ENCODE measurements at places on chromosomes 13 and 19.

- DNase-seq = no peak
These were observed 624.4 kb upstream of the ARGLU1 start for GRCh38 chr13:107192289-107192688.

GRCh38 chr19:58372311-58373133 is 8.3 kb downstream of the ZNF837 start:
- DNase-seq = no peak

- DNase-seq = no peak
These were observed 10.0 kb upstream of the OXGR1 start for GRCh38 chr13:97004096-97004876.

DNA sequence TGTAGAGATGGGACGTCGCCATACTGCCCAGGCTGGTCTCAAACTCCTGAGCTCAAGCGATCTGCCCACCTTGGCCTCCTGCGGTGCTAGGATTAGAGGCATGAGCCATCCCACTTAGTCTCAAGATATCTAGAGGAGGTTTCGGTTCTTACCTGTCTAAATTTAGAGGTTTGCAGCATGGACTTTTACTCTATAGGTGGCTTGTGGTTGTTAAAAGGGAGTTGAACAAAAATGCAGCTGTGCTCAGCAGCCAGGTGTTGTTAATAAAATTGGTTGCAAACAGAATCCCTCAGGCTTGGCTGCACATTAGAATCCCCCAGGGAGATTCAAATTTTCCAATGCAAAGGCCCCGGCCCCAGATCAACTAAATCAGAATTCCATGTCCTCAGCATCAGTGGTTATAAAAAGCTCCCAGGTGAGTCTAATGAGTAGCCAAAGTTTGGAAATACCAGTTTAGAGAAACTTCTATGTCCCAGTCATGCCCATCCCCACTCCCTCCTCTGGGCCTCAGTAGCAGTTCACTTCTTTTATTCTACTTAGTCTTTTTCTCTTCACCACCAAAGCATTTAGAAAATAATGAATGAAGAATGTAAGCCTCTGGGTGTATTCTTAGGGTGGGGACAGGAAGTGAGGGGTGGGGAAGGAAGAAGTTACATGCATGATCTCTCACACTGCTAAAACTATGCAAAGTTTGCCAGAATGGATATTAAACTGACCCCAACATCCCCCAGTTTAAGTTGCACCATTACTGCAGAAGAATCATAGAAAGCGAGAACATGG is 471.0 kb downstream of the COG6 start:
- DNase-seq = no peak

DNA sequence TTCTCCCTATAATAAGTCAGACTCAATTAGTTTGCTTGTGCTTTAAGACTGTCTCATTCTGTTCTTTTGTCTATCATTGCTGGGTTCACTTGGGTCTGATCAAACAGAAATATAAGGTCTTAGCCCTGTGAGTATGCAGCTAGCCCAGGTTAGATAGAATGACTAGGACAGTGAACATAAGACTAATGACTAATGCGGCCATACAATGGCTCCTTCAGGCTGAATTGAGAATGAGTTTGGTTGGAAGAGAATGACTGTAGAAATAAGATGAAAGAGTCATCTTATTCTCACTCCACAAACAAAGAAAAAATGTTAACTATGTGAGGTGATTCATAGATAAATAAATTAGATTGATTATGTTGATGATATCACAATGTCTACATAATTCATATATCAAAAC is 50.1 kb upstream of the OBI1 start:
- no peak for DNase-seq

- no peak for DNase-seq
These were observed 22.5 kb upstream of the NFIC start for GRCh38 chr19:3343619-3344502.

Data from SK-N-MC (cell line).